ENCODE measurements at places on chromosomes 1 and 21.

GRCh38 chr1:165306543-165307434, 49.7 kb downstream of the LMX1A start:
- no peak for DNase-seq

GRCh38 chr21:16162953-16163352, 433.2 kb downstream of the USP25 start:
- no peak for DNase-seq

GRCh38 chr21:28066076-28066475, 926.6 kb downstream of the LTN1 start:
- DNase-seq, result no peak

- no peak for DNase-seq
Measured at GRCh38 chr21:34844013-34844923, 175.5 kb downstream of the CLIC6 start.

DNA sequence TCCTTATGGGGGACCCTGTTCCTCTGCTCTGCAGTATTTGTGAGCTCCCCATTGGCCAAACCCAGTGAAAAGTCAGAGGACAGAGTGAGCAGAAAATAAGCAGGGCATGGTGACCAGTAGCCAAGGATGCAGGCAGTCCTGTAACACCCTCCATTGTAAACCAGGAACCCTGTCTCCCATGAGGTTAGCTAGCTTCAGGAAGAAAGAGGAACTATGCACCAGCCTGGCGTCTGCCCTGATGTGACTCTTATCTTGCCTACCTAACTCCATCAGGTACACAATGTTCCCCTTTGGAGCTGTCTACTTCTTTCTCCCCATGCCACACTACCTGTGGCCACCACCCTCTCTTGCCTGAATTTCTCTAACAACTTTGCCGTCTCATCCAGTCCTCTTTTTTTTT, 119.2 kb downstream of the LRIG2 start:
- no peak for DNase-seq

- no peak for DNase-seq
Measured at GRCh38 chr1:119929643-119930315, 33.5 kb upstream of the ADAM30 start.

- DNase-seq, result no peak
Measured at GRCh38 chr1:53733975-53734649, 4.9 kb downstream of the GLIS1 start.

DNA sequence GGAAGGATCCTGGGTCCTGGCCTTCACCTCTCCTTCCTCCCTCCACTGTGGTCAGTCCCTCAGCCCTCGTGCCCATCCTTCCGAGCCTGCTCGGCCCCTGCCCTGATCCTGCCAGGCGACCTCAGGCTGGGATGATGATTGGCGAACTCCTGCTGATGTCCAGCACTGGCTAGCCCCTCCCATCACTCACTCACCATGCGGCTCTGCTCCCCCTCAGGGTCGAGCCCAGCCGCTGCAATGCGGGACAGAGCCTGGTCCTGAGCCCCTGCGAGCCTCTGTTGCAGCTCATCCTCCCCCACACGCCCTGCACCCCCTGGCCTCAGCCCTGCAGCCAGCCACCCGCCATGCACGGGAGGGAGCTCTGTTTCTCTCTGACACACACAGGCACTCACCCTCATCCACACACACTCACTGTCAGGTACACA, 100.2 kb downstream of the DMRTB1 start:
- no peak for DNase-seq

- no peak for DNase-seq
Measured at GRCh38 chr21:35226968-35227744, 178.1 kb upstream of the RUNX1 start.

DNA sequence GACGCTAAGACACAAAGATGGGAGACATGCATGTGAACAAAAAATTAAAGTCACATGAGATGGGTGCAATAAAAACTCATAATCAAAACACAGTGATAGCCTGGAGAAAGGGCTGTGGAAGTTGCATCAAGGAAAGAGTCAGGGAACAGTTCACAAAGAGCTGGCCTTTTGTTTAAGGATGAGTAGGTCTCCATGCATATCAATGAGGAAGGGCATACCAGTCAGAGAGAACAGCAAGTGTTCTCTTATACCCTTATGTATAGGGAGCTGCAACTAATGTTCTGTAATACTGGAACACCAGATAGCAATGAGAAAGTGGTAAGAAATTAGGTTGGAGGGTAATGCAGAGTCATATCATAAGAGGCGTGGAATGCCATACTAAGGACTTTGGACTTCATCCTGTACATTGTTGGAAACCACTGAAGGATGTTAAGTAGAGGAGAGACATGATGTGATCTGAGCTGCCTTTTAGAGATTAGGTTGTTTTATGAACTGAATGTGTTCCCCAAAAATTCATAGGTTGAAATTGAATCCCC, 46.7 kb upstream of the SAMD13 start:
- no peak for DNase-seq

- DNase-seq, result no peak
Measured at GRCh38 chr1:230320804-230321203, 105.3 kb downstream of the PGBD5 start.

DNA sequence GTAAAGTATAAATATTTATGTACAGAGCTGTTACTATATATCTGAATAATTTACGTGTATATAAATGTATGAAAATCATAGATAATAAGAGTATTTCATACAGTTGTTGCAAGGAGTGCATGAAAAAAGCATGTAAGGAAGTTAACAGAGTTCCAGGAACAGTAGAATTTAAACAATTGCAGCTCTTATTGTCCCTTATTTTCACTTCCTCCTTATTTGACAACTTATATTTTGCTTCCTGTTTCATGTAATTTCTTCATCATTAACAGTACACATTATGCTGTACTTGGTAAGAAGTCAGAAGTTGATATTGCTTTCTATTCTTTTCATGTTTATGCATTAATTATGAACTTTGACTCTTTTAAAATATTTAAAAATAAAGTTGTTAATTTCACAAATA, 681.5 kb downstream of the LRRIQ3 start:
- DNase-seq, result no peak

- no peak for DNase-seq
Measured at GRCh38 chr1:158145173-158145719, 35.4 kb upstream of the CD1D start.

GRCh38 chr21:40158366-40158765, 291.1 kb downstream of the PCP4 start:
- no peak for DNase-seq

GRCh38 chr1:204438628-204439027, 27.0 kb upstream of the PPP1R15B start:
- no peak for DNase-seq

GRCh38 chr1:173489929-173490328, 12.8 kb downstream of the PRDX6 start:
- no peak for DNase-seq

GRCh38 chr1:90104941-90105538, 110.1 kb downstream of the ZNF326 start:
- DNase-seq, result no peak
